ENCODE measurements at places on chromosomes 5 and 9.

DNA sequence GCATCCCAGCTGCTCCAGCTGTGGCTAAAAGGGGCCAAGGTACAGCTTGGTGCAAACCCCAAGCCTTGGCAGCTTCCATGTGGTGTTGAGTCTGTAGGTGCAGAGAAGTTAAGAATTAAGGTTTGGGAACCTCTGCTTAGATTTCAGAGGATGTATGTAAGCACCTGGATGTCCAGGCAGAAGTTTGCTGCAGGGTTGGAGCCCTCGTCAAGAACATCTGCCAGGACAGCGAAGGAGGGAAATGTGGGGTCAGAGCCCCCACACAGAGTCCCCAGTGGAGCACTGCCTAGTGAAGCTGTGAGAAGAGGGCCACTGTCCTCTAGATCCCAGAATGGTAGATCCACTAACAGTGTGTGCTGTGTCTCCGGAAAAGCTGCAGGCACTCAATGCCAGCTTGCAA is 236.2 kb upstream of the ADRA1B start:
- DNase-seq, result no peak

DNA sequence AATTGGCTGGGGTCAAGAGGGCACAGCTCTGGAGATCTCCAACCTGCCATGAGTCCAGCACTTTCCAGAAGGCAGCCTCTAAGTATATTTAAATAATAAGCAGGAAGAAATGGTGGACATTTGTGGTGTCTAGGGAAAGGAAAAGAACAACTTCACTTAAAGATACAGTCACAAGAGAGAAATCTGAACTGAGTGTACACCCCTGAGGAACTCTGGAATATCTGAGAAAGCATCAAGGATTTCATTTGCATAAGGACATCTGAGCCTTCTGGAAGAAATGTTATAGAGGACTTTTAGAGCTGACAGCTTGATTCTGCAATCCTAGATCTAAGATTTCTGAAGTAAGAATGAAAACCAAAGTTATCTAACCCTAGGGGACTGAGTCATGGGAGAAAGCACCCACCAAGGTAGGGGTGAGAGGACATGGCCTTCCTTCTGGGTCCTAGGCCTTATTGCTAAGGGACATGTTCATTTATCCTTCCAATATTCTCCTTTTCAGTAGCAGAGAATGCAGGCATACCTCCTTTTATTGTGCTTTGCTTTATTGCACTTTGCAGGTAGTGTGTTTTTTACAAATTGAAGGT is 253.4 kb upstream of the SLC24A2 start:
- DNase-seq, result no peak

- no peak for DNase-seq
These were observed 105.1 kb downstream of the LMNB1 start for GRCh38 chr5:126881821-126882600.

DNA sequence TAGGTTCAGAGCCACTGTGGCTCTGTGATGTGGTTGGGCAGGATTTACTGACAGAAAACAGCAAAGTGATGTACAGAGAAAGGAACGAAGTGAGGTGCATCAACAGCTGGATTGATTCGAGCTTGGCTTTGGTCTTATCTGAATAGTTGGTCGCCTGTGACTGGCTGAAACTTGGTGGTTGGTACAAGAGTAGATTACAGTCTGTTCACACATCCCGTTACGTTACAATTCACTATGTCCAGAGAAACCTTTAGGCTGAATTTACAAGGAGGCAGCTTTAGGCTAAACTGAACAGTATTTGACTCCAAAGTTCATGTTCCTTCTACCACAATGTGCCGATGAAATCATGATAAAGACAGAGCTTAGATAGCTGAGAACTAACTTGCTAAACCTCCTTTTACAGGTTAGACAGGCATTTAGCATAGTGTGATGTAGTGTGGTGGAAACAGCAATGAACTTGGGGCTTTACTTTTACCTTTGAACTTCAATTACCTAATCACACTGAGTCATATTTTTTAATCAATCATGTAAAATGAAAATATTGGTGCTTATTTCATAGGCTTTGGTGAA is 210.2 kb upstream of the PUM3 start:
- DNase-seq, result no peak

DNA sequence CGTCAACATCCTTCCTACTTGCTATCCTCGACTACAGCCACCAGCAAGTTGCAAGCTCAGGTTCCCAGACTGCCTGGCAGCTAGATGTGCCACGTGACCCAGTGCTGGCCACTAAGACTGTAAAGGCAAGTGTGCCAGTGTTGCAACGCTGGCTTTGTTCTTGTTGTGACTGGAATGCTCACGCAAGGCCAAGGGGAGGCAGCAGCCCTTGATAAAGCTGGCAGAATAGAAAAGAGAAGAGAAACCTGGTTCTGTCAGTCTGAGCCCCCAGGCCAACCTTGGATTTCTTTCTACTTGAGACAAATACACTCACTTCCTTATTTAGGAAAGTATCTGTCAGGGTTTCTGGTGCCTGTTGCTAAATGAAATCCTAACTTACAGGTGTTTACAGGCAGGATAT is 113.0 kb downstream of the KLHL3 start:
- no peak for DNase-seq

DNA sequence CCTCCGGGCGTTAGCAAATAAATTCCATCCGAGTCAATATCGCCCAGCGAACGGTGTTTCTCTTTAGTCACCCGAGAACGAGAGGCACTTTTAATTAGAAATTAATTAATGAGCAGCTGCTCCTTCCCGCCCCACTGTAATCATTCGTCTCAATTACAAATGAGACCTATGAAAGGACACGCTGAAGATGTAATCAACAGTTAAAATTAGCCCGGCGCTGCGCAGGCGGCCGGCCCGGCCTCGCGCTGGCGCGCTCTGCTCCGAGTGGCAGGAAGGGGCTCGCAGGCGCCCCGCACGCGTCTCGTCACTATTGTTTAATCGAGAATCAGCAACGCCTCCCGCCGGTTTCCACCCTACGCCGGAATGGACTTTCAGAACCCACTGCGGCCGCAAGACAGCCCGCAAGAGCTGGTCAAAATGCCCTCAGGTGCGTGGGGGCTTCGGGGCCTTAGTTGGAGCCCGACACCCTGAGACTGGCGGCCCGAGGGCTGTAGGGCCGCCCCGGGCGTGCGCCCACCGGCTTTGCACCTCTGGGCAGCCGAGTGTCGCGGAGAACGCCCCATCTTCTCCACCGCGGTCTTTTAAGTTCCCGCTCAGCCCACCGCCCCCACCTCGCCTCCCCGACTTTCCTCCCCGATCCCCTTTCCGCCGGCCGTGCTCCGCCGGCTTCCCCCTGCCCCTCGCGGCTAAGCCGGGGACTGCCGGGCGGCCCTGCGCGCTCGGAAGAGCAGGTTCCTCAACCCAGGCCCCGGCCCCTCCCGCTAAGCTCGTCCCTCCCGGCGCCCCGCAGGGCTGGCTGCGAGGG is 597 bp upstream of the IRX4 start:
- peak; percentile 69 for DNase-seq

DNA sequence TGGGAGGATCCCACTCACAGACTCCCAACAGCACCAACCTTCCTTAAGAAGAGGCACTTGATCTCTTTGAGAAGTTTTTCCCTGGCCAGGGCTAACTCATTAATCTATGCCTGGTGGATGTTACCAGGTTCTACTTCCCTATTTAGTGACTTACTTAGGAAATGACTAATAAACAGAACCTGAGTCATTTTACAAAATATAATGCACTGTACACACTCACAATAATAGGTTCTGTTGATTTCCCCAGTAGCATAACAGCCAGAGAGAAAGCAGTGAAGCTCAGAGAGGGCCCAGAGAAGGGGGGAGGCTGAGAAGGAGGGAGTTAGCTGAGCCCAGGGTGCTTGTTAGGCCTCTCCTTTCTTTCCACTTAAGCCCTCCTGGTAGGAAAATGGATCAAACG is 27.1 kb downstream of the FRMD3 start:
- DNase-seq, result no peak

GRCh38 chr9:132609829-132610228 is 27.4 kb downstream of the BARHL1 start:
- DNase-seq, result no peak

DNA sequence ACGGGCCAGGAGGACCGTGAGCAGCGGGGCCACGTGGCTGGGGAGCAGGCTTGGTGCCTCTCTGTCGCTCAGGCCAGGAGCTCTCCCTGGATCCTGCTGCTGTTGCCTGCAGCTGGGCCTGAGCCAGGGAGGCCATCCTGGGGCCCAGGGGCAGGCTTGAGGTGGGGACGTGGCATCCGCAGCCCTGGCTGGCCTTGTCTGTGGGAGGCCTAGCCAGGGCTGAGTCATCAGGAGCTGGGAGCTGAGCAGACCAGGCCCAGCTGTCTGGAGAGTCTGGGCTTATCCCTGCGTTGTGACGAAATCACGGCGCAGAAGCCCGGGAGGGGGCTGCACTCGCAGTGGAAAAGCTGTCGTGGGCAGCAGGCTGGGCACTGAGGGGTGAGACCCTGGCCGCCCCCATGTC is 138.8 kb upstream of the COL5A1 start:
- DNase-seq, result no peak

- no peak for DNase-seq
These were observed 37.6 kb downstream of the TMEM245 start for GRCh38 chr9:109082091-109082620.

DNA sequence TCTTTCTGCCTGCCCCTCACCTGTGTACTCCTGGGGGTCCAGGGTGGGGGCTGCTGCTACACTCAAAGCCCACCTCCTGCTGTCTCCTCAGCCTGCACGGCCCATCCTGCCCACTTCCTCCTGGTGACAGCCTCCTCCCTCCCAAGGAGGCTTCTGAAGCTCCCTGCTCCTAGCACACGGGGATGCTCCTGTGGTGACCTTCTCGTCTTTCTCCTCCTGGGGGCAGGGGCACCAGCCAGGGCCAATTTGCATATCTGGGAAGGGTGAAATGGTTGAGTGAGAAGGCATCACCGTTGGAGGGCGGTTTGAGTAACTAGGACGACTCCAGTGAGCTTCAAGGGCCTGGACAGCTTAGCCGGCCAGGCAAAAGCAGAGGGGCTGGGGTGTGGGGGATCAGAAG is 51.9 kb upstream of the COL5A1 start:
- DNase-seq, result no peak

GRCh38 chr5:96734871-96735325 is 72.7 kb downstream of the CAST start:
- no peak for DNase-seq

- DNase-seq, result no peak
These were observed 3.1 kb downstream of the EGR1 start for GRCh38 chr5:138468133-138468965.

DNA sequence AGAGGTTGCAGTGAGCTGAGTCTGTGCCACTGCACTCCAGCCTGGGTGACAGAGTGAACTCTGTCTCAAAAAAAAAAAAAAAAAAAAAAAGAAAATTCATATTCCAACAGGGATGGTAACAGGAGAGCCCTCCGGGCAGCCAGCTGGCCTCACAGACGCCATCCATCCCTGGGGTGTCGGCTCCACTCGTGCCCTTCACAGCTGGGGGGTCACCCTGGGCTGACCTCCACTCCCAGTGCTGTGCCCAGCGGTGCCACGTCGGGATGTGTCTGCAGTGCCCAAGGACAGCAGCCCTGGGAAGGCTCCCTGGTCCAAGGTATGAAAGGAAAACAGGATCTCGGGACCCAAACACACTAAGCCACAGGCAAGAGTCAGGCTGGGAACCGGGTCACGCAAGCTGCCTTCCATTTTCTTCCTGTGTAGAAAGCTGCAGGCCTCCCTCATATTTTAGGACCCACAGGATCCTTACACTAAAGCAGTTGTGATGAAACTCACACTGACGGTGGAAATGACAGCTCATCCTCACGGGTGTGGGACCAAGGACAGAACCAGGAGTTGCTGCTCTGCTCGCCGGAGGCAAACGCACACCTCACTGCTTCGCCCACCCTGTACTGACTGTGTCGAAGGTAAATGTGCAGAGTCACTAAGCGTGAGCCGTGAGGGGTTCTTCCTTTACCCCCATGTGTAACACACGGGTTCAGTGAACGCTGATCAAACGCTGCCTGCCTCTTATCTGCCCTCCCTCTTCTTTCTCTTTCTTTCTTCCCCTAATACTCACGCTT is 5.3 kb downstream of the SLC12A7 start:
- DNase-seq, result no peak

DNA sequence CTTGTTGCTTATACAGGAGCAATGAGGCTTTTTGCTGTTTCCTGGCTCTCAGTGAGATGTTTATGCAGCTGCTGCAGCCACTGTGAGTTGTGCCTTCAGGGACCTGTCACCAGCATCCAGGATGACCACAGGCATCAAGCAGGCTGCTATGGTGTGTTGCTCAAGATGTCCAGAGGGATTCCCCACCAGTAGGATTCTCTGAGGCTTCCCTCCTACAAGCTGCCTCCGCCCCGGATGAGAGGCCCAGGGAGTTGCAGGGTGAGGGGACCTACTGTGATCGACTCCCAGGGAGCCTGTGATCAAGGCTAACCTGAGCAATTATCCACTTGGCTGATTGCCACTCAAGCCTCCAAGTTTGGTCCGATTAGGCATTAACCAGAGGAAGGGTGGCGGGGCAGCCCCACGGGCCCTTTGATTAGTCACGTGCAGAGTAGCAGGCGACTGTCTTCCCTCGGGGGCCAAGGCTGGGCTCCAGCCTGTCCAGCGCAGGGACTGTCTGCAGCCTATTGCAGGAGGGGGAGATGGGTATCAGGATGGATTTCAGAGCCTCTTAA is 1.8 kb upstream of the FAT2 start:
- peak; percentile 60 for DNase-seq

- DNase-seq, result no peak
These were observed 1496.2 kb upstream of the CDH6 start for GRCh38 chr5:29697278-29697677.

DNA sequence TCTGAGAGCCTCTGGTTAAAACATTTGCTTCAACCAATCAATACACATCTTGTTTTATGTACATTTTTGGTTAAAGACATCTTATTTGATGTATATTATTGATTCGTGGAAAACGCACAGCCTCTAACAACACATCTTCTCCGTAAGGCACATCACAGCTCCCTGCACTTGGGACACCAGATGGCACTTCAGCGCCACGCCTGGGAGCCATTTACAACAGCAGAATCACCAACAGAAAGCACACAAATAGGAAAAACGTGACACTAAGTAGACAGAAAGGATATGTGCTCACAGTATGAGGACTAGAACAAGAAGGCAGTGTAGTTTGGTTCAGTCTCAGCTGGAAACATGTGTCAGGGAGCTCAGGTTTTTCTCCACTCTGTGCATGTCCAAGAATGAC is 199.7 kb downstream of the ROR2 start:
- no peak for DNase-seq

DNA sequence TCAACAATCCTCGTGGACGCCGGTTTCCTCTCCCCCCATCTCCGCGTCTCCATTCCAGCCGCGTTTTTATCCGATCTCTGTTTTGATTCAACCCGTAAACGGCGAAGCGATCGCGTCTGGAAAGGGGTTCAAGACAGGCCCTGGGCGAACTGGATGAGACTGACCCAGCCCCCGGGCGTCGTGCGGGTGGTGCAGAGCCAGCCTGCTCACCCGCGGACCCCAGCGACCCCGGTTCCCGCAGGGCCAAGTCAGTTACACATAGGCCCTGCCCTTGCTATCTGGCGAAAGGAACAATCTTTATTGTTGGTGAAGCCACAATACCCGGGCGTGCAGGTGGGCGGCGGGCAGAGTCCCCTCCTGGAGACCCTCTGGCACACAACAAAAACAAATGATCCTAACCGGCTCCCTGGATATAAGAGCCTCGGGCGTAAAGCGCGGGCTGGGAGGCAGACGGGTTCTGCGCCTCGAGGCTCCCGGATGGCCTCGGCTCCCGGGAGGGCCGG is 1.8 kb downstream of the TLX3 start:
- DNase-seq, result no peak

Measured in right kidney (tissue), 9 donors.